CD4-positive, alpha-beta T cell (primary cell): ENCODE measurements at places on chromosomes 12 and 14.

GRCh38 chr14:75274899-75275569, 3.6 kb upstream of the FOS start:
- peak; percentile 91 for DNase-seq

DNA sequence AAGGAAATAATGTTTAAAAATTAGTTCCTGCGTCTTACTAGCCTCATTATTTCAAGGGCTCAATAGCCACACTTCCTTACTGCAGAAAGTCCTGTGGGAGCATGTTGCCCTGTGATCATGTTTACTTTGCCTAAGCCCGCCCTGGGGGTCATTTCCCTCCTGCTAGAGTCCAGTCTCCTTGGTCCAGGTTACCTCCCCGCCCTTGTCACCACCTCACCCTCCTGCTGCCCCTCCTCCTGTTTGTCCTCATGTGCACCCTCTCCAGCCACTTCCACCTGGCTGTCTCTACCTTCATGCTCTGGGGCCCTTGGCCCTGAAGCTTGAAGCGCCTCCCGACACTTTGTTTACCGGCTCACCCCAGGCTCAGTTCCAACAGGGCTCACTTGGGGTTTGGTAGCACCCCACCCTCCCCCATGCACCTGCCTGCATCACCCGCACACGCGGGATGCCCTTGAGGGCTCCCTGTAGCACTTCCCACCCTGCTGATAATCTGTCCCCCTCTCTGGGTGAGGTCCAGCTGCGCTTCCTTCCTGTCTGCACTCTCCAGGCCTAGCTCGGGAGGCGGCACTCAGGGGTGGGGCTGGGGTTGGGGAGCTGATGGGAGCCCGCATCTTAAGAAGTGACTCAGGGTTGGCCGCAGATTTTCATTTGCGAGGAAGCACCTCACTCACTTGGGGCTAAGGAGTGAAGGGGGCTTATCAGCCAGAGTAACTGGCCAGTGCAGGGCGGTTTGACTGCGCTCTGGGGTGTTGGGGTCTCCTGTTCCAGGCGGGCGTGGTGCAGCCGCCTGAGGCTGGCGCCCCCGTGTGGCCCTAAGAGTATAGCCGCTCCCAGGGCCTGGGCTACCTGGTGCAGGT, 40.1 kb downstream of the SMIM41 start:
- DNase-seq, result peak; percentile 14

GRCh38 chr12:115709540-115710011, 567.9 kb downstream of the MED13L start:
- no peak for DNase-seq

DNA sequence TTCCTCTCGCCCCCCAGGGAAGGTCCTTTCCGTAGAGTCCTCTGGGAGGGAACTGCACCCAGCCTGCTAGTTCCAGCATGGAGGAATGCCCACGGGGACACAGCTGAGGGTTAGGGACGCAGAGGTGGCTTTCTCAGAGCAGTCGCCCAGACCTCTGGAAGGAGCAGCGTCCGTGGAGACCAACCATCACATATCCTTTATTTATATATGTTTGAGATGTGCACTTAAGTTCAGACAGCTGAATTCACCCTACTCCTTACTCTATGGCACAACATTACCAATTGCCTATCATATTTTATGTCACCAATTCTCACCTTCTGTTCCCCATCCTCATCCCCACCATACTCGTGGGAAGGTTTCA, 305.6 kb upstream of the DIO3 start:
- no peak for DNase-seq

DNA sequence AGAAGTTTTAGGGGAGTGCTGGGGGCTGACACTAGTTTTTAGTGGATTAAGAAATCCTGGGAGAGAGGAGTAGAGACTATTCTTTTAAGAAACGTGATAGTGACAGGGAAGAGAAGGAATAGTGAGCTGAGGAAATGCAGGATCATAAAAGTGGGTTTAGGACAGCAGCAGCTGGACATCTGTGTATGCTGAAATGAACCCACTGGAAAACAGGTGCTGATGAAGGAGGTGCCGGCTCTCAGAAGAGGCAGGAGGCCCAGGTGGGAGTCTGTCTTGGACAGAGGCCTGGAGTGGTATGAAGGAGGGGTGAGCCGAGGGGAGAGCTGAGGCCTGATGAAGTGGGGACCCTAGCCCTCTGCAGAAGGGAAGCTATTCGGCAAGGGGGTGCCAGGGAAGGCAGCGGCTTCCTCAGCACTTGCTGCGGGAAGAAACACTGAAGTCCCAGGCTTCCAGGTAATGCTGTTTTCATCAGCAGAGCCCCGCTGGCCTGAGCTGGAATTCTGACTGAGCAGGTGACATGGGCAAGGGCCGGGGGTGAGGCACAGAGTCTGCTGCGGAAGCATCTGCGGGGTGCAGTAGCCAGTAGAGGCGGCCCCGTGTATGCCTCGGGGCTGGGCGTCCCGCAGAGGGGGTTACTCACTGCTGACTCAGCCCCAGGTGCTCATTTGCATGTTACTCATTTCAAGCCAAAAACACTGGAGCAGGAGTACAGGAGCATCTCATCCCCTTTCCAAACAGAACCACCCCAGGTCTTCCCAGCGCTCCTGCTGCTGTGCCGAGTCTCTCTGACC, 89.7 kb downstream of the TMCC3 start:
- DNase-seq, result no peak

DNA sequence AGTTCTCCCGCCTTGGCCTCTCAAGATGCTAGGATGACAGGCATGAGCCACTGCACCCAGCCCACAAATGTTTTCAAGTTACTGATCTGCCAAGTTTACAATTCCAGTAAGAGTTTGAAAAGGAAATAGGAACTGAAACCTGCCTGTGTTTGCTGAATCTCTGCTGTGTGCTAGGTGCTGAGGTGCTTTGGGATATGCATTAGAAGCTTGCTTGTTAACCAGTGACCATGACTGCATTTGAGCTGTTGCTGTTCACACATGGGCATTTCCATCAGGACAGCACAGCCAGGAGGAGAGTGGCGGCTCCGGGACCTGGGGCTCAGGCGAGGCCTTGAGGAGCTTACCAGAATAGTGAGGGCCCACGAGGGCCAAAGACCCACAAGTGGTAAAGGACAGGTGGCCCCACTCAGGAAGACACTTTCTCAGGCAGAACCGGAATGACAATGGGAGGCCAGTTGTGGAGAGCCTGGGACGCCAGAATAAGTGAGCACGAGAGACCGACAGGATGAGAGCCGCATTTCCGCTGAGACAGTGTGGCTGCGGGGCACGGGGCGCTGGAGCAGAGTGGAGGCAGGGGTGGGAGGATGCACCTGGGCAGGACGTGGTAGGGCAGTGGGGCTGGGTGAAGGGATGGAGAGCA, 54.5 kb upstream of the MMP17 start:
- DNase-seq, result no peak

GRCh38 chr12:91817517-91817916, 328.1 kb downstream of the BTG1 start:
- DNase-seq, result no peak

DNA sequence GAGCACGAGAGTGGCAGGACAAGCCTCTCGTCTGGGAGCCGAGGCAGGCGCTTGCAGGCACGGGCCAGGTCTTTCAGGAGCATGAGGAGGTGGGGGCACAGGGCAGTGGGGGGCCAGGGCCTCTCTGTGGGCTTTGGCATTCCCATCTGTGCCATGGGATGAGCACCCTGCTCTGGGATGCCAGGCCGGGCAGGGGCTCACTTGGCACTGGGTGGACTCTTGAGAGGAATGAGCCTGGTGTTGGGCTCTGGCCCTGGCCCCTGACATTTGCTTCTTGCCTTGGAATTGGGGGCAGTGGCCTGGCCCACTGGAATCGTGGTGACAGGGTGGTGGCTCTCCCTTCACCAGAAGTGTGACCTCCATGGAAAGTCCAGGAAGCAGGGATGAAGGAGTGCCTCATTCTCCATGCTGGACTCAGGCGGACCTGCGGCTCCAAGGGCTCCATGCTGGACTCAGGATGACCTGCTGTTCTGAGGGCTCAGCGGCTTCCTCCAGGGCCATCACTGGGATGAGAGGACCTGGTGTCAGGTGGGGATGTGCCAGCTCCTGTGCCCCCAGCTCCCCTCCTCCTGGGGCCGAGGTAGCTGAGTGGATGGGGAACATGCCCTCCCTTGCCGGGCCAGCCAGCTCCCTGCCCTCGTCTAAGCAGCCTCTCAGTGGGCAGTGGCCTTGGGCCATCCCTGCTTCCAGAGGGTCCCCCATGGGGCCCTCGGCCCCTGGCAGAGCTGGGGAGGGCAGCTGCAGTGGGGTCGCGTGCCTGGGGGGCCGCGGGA, 220.3 kb downstream of the KIF26A start:
- no peak for DNase-seq

DNA sequence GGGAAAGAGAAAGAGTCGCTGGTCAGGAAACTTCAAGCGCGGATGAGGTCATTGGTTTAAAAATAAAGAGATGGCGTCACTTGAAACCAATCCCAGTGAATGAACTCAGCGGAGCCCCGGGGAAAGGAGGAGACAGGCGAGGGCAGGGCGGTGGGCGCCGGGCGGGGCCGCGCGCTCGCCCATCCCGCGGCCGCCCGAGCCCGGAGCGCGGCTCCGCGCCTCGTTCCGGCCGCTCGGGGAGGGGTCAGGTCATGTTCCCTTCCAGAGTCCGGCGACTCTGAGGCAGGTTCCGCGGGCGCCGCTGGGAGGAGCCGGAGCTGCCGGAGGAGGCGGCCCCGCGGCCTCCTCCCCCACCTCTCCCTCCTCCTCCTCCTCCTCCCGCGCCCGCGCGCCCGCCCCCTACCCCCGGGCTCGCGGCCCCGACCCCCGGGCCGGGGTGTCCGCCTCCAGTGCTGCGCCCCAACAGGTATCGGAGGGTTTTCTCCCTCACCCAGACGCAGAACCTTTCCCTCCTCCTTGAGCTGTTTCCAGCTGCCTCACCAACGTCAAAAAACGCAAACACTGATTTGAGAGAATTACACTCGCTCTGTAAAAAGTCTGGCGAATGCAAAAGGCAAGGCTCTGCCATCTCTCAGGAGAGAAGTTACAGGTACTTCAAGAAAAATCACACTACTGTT, at the start of gene DUSP16:
TSS of gene DUSP16 (minus strand) at position 279 of the 677 bp plus-strand sequence. CDS start 41,765 bp downstream, outside the sequence.
- peak; percentile 52 for DNase-seq

GRCh38 chr14:104795781-104796686, 486 bp upstream of the AKT1 start:
- DNase-seq, result peak; percentile 48

DNA sequence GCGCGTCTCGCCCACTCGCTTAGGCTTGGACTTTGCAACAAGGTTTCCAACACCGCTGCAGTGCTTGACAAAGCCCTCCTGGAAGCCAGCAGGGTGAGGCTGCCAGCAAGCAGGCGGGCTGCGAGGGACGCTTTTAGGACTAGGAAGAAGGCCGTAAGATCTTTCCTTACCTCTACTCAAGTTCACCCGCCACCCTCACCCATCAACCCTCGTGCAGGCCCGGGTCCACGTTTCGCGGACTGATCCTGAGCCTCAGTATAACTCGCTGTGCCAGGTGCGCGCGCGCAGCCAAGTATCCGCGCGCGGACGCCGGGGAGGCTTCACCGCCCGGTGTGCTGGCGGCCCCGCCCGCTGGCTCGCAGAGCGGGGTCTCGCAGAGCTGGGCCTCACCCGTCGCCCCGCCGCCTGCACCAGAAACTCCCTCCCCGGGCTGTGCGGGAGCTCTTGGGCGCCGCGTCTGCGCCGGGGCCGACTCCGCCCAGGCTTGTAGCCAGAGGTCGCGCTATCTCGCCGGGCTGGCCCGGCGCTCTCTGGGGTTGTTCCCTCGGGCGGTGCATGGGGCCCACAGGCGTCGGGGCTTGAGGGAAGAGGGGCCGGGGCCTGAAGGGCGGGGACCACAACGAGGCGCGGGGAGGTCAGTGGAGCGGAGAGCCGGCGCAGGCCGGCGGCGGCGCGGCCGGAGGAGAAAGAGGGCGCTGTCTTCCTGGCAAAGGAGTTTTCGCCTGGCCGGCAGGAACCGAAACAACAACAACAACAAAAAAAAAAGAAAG, 7.6 kb upstream of the SIX1 start:
- no peak for DNase-seq

GRCh38 chr14:102196039-102196901, 56.6 kb downstream of the WDR20 start:
- no peak for DNase-seq

- no peak for DNase-seq
Observed at GRCh38 chr12:56517854-56518253, 3.8 kb upstream of the RBMS2 start.

GRCh38 chr12:89899651-89900050, 191.0 kb upstream of the ATP2B1 start:
- no peak for DNase-seq

DNA sequence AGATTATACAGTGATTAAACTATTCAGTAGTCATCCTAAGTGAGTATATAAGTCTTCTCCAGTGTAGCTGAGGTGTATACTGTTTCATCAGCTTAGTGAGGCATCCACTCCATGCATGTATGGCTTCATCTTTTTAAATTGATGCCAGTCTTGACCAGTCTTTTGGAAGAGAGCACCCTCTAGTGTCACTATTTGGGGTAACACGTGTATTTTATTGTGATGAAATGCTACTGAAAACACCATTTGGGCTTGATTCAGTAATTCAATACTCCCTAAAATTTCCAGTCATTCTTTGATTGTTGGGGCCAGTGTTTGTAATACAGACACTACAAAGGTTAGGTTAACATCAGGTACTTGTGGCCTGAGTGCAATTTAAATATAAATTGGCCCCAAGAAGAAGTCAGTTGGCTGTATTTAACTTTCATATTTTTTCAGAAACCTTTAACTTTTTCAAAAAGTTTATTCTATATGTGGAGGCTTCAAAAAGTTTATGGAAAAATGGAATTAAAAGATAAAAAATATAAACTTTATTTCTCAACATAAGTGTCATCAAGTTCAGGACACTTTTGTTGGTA, 35.3 kb downstream of the MIPOL1 start:
- no peak for DNase-seq

GRCh38 chr12:89314060-89314761, 38.1 kb downstream of the DUSP6 start:
- no peak for DNase-seq

DNA sequence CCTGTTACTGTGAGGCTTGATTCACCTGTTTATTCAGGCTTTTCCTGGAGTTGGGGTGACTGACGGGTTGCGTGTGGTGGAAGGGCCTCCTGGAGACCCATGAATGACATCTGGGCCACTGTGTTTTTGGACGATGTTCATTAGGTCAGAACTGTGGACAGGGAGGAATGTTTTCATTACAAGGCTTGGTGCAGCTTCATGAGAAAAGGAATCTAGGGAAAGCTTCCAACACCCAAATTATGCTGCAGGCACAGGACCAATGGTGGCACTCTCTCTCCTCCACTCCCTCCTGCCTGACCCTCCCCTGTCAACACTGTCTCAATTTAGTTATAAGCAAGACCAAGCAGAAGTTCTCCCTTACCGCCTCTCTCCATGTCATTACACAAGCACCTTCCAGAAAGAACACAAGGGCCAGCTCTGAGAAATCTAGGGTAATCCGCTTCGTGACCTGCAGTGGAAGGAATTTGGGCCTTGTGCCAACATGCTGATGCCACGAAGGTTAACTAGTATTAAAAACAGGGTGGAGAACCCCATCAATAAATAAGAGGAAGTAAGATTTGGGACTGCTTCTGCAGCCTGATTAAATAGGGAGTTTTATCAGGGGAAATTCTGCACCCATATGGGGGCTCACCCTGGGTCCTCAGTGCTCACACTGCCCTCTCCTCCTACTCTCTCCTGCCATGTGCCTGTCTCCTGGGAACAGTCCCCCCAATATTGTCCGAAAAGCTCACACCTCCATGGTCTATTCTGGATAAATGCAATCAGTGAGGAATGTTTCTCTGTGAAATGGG, 200.3 kb downstream of the KTN1 start:
- peak; percentile 17 for DNase-seq
